ENCODE measurements at places on chromosomes 3 and 15.
A peak's percentile ranks its signal among the peaks of the same experiment; 100 is the strongest.

- no peak for DNase-seq
Observed at GRCh38 chr3:23884481-23884880, 32.3 kb downstream of the NKIRAS1 start.

DNA sequence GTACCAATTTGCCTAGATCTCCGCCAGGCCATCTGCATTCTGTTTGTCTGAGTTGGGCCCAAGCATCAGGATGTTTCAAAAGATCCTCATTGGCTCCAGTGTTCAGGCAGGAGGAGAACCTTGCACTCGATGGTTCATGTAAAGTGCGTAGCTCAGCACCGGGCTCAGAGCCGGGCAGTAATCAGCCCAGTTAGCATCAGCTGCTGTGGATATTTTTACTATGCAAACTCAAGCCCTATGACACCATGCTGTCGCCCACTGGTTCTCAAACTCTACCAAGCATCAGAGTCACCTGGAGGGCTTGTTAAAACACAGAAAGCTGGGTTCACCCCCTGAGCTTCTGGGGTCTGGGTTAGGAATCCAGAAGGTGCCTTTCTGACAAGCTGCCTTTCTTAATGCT lies 310.8 kb downstream of the SHQ1 start:
- DNase-seq, result no peak

- DNase-seq, result no peak
Observed at GRCh38 chr3:194087280-194087679, 48.7 kb upstream of the HES1 start.

GRCh38 chr3:13197795-13198194 lies 124.6 kb upstream of the IQSEC1 start:
- no peak for DNase-seq

GRCh38 chr3:169945313-169945712 lies 21.3 kb upstream of the SEC62 start:
- no peak for DNase-seq

GRCh38 chr15:62935300-62936081 lies 107.1 kb upstream of the TPM1 start:
- DNase-seq, result no peak

- DNase-seq, result no peak
Observed at GRCh38 chr15:96894659-96895058, 564.2 kb downstream of the NR2F2 start.

- peak; percentile 65 for DNase-seq
Observed at GRCh38 chr15:57537072-57537471, 54.6 kb upstream of the MYZAP start.

GRCh38 chr3:108608750-108609149 lies 19.2 kb downstream of the DZIP3 start:
- no peak for DNase-seq

DNA sequence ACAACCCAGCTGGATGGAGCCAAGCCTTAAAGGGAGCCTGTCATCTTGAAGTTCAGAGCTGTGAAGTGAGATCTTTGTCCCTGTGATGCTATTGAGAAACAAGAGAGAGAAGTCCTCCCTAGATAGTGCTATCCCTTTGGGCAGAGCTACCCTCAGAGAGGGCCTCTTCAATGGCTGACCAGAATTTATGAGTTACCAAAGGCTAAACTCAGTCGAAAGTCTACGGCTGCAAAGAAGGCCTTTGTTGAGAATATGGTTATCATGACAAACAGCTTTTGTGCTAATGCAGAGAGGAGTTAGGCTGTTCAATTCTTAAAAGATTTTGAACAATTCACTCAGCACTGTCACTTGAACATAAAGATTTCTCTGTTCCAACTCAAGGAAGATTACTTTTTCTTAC lies 65.9 kb upstream of the C3orf80 start:
- no peak for DNase-seq

GRCh38 chr3:71984843-71985613 lies 200.1 kb upstream of the PROK2 start:
- DNase-seq, result no peak

DNA sequence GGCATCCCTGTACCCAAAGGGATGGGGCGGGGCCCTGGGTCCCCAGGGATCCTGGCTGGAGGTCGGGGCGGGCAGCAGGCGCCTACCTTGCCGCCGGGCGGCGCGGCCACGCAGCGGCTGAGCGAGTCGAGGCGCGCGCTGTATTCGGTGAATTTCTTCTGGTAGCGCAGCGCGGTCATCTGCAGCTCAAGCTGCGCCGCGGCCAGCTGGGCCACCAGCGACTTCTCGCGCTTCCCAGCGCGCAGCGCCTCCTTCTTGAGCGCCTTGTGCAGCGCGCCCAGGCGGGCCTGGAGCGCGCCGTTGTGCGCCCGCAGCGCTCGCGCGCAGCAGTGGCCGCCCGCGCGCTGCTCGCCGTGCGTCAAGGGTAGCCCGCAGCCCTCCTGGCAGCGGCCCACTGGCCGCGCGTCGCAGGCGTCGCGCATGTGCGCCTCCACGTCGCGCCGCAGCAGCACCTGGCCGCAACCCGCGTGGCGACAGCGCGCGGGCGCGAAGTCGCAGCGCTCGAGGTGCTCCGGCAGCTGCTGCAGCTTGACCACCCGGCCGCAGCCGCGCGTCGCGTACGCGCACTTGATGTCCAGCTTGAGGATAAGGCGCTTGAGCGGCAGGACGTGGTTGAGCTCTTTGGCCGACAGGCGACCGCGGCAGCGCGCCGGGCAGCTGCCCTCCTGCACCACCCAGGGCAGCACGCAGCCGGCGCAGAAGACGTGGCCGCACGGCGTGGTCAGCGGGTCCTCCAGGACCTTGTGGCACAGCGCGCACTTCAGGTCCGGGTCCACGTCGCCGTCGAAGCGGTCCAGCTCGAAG lies 522 bp downstream of the PDZRN3 start:
- peak; percentile 77 for DNase-seq

- DNase-seq, result no peak
Observed at GRCh38 chr3:26590919-26591484, 31.6 kb upstream of the LRRC3B start.

DNA sequence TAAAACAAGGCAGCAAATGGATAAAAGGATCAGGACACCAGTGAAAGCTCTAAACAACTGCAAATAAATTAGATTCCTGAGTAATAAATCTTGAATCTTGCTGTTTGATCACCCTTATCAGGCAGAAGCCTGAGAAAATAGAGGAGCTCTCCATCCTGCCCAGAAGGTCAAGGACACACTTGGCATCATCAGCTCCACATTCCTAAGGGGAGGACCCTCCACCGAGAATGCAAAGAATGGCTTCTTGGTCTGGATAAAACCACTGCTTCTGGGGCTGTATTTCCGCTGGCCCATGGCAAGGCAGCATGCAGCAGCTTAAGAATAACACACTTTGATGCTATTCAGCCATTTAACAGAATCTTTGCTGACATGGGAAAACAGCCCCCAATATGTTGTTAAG lies 108.9 kb upstream of the TSC22D2 start:
- no peak for DNase-seq

DNA sequence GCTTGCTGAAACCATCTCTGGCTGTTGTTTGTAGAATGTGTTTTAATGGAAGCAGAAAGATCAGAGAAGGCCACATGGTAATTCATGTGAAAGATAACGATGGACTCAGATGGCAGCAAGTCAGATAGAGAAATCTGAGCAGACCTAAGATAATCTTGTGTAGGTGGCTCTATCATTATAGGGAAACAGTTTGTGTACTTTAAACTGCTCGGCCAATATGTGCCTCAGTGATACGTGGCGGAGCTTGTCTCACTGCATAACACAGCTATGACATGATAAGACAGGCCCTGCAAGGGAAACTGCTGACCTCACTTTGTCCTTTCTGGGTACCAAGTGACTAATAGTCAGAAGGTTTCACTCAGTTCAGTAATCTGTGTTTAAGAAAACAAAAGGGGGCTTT lies 51.0 kb downstream of the MME start:
- peak; percentile 22 for DNase-seq

- DNase-seq, result no peak
Observed at GRCh38 chr15:95302206-95302605, 1028.3 kb upstream of the NR2F2 start.

- DNase-seq, result no peak
Observed at GRCh38 chr3:113158171-113158570, 53.2 kb upstream of the BOC start.

- DNase-seq, result no peak
Observed at GRCh38 chr15:71348597-71348996, 233.3 kb downstream of the THSD4 start.

- DNase-seq, result no peak
Observed at GRCh38 chr15:95091444-95091843, 860.1 kb downstream of the MCTP2 start.

DNA sequence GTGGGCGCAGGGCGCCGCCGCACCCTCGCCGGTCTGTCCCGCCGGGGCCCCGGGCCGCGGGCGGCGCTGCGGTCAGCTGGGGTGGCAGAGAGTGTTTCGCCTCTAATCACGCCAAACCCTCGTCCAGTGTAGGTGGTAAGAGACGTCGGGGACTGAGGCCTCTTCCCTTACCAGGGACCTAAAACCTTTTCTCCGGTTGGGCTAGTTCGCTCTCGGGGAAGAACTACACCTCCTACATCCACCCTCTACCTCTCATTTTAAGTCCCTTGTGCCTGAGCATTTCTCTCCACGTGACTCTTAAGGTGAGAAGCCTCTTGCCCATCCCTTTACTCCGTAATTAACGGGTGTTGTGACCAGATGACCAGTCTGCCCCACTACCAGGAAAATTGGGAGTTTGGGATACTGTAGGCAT lies 520 bp downstream of the TMEM42 start:
- no peak for DNase-seq

DNA sequence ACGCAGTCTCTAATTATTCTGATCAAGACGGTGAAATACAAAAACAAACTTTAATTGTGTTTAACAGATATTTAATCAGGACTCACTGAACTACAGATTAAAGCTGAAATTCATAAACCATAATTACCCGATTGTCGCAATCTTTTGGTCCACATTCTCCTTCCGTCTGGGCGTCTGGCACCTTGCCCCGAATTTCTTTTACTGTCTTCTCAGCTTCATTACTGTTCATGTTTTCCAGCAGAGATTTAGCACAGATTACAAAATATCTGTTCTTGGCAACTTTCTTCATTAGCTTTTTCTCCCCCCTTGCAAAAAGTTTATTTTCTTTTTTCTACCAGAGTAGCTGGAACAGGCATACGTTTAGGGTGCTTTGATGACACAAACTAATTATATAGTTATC lies 271.4 kb downstream of the TIGIT start:
- DNase-seq, result no peak

- no peak for DNase-seq
Observed at GRCh38 chr3:78588906-78589621, 1178.7 kb downstream of the ROBO1 start.

- no peak for DNase-seq
Observed at GRCh38 chr15:98554272-98555172, 93.8 kb upstream of the IGF1R start.

- DNase-seq, result no peak
Observed at GRCh38 chr15:28269097-28269496, 52.9 kb downstream of the HERC2 start.

DNA sequence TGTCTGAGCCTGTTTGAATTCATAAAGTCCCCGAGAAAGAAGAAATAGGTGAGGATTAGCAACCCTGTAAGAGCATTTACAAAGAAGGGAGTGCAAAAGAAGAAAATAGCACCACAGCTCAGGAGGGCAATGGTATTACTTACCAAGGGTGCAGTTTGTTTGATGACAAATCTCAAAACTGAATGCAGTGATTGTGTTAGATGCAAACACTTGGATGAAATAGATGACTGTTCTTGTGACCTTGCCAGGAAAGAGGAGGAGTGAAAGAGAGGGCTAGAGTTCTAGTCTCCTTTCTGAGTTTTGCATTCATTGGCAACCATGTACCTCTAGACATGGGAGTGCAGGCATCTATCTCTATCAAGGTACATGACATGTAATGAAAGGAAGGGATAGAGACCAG lies 1030.8 kb upstream of the CFAP20DC start:
- DNase-seq, result no peak

- no peak for DNase-seq
Observed at GRCh38 chr15:67945131-67945530, 105.3 kb upstream of the RNU6-1 start.

DNA sequence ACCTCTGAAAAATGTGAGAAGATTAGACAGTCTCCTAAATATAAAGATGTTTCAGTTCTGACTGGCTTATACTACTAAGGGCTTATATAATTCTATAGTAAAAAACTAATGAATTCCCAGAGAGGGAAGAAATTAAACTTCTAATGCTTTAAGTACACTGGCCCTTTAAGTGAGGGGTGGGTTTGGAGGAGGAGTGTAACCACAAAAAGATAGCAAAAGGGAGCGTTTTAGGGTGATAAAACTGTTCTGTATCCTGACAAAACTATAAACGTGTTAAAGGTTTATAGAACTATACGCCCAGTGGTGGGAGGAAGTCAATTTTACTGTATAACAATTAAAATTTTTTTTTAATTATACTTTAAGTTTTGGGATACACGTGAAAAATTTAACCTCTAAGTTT lies 45.8 kb downstream of the CEP152 start:
- no peak for DNase-seq

DNA sequence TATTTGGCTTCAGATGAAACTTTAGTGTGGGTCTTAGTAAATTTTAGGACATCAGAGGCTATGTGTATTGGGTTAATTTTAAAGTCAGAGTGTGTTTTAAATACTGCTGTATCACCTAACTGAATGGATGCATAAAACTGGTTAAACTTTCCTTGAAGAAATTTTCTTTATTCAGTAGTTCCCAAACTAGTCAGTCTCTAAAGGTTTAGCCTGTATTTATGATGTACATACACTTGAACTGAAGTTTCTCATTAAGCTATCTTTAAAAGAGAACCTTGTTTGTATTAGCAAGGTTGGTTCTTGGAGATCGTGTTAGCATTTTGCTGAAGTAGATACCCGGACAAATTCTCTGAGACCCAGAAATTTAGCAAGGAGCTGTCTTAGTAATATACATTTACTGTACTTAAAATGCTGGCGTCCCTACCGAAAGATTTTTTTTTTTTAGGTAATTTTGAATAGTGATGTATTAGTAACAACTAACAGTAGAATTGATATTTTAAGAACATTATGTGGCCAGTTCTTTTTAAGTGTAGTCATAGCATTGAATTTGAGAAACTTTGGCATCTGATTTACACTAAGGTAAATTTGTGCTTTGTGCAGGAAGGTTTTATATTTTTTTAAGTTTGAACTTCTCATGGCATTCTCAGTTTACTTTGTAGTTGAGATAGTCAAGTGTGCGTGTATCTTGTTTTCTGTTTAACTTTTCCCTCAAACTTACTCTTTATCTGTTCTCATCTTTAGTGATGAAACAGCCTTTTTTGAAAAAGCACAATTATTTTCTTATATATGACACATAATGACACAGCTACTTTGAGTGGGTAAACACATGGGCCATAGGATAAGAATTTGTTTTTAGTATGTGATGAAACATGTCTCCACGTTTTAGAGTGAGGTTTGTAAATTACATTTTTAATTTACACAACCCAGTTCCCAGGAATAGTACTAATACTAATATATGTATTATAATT lies 2.9 kb downstream of the DIPK2A start:
- DNase-seq, result no peak

DNA sequence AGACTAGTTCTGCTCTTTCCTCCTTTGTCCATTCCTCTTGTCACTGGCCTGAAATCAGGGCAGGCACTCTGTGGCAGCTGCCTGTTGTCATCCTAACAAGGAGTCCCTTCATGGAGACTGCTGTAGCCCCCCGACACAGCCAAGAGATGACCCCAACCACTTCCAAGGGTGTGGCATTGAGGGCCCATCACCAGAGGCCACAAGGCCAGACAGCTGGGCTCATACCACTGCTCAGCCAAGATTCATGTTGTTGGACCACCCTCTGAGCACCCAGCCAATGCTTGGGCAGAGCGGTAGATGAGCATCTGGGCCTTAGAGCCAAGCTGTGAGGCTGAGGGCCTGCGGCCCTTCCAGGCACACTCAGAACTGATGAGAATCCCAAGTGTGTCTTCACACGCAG lies 85.4 kb downstream of the EPHB1 start:
- no peak for DNase-seq
